ELR (cell line): ENCODE measurements at places on chromosomes 5 and 9.
A peak's percentile ranks its signal among the peaks of the same experiment; 100 is the strongest.

DNA sequence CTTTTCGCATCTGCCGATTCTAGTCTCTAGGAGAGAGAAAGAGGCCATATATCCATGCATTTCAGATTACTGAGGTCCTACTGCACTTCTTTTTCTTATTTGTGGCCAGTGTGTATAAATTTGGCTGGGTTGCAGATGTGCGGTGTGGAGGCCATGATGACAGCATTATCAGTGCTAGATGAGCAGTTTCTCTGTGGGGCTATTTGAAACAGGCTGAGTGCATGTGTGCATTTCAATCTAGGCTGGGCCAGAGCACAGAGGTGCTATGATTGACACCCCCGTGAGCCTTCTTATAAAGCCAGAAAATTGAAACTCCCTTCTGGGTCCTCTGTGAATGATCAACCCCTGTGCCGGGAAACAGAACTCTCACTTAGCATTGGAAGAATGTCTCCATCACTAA lies 70.0 kb downstream of the TMEM252 start:
- no peak for DNase-seq

DNA sequence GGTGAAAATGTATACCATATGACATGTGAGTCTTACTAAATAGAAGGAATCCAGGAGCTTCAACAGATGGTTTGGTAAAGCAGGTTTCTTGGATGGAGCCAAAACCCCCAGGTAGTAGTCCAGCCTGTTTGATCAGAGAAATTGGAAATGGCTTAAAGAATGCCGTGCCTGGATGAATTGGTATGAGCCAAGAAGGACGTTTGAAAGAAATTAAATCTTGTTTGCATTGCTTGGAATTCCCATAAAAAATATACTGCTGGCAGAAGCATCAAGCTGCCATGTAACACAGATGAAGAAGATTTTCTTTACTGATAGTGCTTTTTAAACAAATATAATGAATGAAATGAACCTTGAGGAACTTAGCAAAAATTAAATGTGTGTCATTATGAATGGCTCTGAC lies 176.3 kb downstream of the NPR3 start:
- DNase-seq, result no peak

- no peak for DNase-seq
These were observed 190.7 kb upstream of the PCSK5 start for GRCh38 chr9:75699625-75700251.

GRCh38 chr9:113223963-113224362 lies 2.6 kb downstream of the SLC31A1 start:
- peak; percentile 83 for DNase-seq

- DNase-seq, result peak; percentile 7
These were observed 155.6 kb upstream of the VLDLR start for GRCh38 chr9:2465921-2466460.

DNA sequence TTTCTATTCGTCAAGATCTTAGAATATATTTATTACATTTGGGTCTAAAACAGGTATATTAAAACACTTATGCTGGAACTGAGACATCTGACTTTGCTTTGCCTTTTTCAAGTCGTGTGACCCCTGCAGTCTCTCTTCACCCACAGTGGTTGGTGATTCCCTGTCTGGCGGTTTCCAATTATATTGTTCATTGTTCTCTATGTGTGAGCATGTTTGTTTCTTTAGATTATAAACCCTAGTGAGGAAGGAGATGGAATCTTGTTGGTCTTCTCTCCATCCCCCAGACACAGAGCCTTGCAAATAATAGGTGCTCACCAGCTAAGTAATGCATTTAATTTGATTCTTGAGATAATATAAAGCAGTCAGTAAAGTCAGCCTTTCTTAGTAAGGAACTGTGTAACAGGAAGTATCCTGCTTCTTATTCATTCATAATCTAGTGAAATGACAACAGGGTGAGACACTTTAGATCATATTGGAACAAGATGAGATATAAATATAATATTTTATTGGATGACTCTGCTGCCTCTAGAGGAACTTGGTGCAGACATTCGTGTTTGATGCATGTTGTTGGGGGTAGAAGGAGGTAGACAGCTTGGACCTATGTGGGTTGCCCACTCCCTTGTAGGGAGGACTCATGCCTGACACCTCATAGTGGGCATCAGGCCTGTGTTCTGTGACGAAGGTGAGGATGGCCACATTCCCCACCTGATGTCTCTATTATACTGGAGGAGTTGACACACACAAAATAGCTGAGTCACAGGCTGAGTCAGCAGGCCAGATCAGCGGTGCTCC lies 88.1 kb downstream of the FGF1 start:
- DNase-seq, result peak; percentile 95

GRCh38 chr9:13478639-13479038 lies 199.1 kb upstream of the MPDZ start:
- no peak for DNase-seq

DNA sequence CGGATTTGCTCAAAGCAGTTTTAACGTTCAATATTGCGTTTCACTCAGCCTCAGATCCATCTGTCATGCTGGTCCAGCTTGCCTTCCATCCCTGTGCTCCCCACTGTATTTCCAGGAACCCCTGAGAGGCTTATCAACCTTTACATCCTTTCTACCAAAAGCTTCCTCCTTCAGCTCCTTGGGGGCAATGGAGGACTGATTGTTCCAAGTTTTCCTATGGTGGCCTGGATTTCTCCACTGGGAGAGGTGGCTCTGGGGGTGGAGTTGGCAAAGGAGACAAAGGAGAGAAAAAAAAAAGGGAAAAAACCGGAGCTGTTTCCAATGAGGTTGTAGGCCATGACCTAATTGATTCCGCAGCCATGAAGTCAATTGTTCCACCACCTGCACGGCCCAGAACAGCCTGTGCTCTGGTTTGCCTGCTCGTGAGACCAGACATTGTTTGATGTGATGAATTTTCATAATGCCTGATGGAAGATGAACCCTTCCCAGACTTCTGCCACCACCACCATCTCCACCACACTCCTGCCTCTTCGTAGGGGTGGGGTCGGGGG lies 54.1 kb downstream of the ABLIM3 start:
- DNase-seq, result no peak

DNA sequence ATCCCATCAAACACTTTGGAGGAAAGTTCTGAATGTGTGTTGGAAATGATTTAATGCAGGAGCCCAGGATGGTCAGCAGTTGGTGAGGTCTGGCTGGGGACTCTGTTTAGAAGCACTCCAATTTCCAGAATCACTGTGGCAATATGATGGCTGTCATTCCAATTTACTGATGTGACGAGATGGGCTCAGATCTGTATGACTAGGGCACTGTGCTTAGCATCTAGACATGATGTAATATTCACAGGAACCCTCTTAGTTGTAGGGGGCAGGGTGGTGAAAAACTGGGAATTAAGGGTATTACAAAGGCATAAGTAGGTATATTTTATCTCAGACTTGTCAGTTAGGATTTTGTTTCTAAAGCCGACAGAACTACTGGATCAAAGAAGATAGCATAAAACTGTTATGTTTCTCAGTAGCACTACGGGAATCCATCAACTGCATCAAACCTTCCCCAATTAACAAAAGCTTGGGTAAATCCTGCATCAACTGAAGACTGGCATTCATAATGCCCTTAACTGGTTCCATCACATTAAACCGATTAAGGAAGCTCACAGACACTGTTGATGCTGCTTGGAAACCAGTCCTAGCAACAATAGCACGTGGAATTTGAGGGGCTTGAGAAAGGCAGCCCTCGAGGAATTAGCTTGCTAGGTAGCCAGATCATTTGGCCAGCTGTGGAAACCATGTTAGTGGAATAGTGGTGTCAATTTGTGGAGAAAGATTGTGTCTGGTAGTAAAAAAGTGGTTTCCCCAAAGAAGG lies 86.1 kb downstream of the SV2C start:
- no peak for DNase-seq

- no peak for DNase-seq
These were observed 13.4 kb upstream of the GRHPR start for GRCh38 chr9:37408933-37409710.

- DNase-seq, result no peak
These were observed 59.9 kb downstream of the CAVIN4 start for GRCh38 chr9:100637787-100638186.

GRCh38 chr5:119327018-119327417 lies 28.8 kb upstream of the TNFAIP8 start:
- DNase-seq, result no peak

- no peak for DNase-seq
These were observed 26.3 kb downstream of the SSBP2 start for GRCh38 chr5:81724571-81724970.

GRCh38 chr5:76544268-76544926 lies 78.8 kb downstream of the F2RL2 start:
- DNase-seq, result peak; percentile 38

- DNase-seq, result no peak
These were observed 44.0 kb upstream of the PLPP1 start for GRCh38 chr5:55578771-55579170.

- DNase-seq, result no peak
These were observed 66.1 kb downstream of the TTC39B start for GRCh38 chr9:15240927-15241326.

DNA sequence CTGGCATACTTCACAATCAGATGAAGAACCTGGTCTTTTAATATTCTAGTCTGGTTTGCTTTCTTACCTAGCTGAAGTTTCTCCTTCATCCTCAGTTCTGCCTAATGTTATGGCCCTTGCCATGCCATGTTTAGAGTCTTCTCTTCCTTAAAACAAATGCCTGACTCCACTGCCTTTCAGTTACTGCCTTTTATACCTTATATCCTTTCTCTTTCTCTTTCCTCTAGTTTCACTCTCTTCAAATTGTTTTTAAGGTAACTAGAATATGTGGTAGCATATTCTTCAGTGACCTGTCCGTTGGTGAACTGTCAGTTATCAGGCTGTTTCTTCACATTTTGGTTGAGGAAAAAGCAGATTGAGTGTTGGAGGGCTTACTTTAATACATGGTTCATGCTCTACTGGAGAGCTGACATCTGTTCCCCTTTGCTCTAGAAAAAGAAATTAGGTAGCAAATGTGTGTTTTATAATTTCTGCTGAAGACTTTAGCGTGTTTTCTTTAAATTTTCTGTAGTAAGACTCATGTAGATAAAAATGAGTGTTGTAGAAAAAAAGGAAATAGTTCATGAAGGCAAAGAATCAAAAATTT lies 103.8 kb downstream of the DMXL1 start:
- DNase-seq, result no peak

- no peak for DNase-seq
These were observed 114.7 kb downstream of the LURAP1L start for GRCh38 chr9:12889402-12890106.

GRCh38 chr9:131487621-131488031 lies 15.1 kb upstream of the POMT1 start:
- no peak for DNase-seq

DNA sequence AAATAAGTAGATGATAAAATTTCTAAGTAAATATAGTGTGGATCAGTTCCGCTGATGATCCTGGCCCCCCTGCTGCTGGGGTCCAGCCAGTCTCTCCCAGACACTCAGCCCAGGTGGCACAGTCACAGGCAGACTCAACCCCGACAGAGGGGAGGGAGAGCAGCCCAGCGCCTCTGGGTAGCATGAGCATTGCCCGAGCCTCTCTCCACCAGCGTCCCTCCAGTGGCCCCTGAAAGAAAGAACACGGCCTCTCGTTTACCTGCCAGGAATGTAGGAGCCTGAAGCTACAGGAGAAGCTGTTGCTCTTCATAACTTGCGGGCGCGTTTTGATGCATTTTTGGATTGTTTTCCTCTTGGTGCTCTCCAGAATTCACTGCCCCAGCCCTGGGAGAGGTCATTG lies 68.8 kb upstream of the ICE1 start:
- no peak for DNase-seq

DNA sequence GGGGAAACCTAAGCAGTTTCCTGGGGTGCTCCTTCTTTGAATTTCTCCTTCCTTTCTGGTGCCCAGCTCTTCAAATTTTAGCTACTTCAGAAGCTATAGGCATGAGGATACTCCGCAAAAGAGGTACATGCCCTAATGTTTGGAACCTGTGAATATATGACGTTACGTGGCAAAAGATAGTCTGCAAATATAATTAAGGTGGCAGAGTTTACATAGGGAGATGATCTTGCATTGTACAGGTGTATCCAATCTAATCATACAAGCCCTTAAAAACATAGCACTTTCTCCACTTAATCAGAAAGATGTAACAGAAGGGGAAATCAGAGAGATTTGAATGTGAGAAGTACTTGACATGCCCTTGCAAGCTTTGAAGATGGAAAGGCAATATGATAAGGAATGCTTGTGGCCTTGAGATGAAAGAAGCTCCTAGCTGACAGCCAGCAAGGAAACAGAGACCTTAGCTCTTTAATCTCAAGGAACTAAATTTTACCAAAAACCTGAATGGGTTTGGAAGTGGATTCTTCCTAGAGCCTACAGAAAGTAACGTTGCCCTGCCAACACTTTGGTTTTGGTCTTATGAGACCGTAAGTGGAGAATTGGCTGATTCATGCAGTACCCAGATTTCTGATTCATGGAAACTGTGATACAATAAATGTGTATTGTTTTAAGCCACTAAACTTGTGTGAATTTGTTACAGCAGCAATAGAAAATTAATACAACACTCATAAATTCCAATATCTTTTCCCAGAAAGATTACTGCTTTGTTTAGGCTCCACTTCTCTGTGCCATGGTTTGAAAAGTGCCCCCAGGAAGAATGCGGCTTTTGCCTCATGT lies 268.4 kb downstream of the FAM170A start:
- no peak for DNase-seq

DNA sequence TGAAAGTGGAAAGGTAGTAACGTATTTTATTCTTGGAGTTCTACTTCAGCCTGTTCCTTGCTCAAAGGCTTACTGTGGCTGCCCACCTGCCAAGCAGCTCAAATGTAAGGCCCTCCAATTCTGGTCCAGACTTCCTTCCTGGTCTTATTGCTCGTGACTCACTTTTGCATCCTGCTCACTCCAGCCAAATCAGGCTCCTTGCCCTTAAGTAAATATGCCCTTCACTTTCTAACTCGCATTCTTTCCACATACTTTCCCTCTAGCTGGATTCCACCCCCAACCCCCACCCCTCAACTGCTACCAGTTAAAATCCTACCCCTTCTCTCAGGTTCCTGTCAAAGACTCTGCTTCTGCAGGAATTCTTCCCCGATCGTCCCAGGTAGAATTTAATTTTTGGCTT lies 96.6 kb downstream of the GALNT10 start:
- DNase-seq, result peak; percentile 81

GRCh38 chr9:16405421-16405820 lies 465.0 kb downstream of the BNC2 start:
- no peak for DNase-seq

GRCh38 chr9:72971411-72971810 lies 18.6 kb upstream of the ALDH1A1 start:
- DNase-seq, result no peak

- DNase-seq, result no peak
These were observed 742.0 kb upstream of the RGMB start for GRCh38 chr5:98031496-98031895.

GRCh38 chr9:125950880-125951471 lies 203.8 kb downstream of the PBX3 start:
- no peak for DNase-seq
